ENCODE measurements at places on chromosomes 12 and 14.

DNA sequence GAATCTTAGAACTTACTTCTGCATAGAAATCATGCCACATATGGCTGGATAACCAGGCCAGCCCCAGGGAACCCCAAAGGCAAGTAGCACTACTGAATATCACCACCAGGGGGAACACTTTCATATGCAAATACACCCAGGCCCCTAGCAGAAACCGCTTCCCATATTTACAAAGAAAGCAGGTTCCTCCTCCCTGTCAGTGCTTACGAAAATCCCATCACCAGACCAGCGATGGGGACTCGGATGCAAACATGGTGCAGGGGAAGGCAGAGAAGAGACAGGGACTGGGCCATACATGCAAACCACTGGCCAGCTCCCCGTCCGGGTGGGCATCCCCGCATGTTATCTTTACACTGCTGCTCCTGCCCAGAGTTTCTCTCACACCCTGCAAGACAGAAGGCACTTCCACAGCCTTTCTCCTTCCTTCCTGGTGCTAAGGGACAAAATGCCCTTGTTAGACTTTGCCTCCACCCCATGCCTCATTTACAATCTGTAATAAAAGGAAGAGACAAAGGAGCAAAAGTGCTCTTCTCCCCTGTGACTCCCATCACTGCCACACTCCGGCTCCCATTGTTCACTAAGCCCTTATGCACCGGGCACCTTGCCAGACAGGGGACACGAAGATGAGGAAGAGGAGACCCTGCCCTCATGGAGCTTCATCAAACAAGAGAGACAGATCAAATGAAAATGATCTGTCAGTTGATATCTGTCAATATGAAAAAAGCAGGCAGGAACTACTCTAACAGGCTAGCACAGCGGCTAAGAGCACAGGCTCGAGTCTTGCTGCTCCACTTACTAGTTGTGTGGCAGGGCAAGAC lies 62.3 kb downstream of the PTPN21 start:
- DNase-seq = peak; percentile 10

GRCh38 chr12:1297639-1298175 lies 296.7 kb downstream of the FBXL14 start:
- DNase-seq = no peak

DNA sequence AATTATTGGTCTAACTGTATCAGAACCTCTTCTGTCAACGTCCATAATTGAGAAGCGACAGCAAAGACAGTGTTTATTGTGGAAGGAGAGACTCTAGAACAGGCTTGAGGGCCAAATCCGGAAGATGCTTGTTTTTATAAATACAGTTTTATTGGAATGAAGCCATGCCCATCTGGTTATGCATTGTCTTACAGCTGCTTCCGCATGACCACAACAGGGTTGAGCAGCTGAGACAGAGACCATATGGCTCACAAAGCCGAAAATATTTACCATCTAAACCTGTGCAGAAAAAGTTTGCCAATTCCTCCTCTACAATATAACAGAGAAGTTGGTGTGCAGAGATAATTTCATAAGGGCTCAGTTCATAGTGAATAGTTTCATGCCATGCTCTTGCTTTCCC lies 24.5 kb downstream of the PRKAB1 start:
- DNase-seq = no peak

GRCh38 chr12:80230068-80230467 lies 130.7 kb downstream of the OTOGL start:
- DNase-seq = no peak

DNA sequence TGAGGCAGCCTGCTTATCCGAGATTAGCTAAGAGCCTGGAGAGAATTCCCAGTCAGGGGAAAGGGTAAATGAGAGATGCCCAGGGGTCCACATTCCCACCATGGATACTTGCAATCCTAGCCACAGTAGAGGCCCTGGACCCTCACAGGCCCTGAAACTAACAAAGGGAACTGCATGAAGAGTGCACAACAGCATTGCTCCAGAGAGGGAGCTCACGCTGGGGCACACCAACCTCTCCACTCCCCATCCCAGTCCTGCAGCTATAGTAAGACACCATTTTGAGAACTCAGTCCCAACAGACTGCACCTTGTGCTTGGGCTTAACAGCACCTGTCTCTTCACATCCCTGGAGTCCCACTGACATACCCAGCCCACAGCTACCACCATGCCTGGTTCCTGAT lies 30.5 kb downstream of the CEP83 start:
- DNase-seq = no peak

DNA sequence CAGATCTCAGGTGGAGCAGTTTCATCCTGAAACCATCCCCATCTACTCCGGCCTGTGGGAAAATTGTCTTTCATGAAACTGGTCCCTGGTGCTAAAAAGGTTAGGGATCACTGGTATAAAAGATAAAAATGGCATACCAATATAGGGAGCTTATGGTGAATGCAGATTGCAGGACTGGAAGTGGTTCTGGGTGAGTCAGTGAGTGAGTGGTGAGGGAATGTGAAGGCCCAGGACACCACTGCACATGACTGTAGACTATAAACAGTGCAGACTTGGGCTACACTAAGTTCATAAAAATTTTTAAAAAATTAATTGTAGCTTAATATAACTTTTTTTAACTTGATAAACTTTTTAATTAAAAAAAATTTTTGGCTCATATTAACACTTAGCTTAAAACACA lies 67.0 kb upstream of the RD3L start:
- no peak for DNase-seq

DNA sequence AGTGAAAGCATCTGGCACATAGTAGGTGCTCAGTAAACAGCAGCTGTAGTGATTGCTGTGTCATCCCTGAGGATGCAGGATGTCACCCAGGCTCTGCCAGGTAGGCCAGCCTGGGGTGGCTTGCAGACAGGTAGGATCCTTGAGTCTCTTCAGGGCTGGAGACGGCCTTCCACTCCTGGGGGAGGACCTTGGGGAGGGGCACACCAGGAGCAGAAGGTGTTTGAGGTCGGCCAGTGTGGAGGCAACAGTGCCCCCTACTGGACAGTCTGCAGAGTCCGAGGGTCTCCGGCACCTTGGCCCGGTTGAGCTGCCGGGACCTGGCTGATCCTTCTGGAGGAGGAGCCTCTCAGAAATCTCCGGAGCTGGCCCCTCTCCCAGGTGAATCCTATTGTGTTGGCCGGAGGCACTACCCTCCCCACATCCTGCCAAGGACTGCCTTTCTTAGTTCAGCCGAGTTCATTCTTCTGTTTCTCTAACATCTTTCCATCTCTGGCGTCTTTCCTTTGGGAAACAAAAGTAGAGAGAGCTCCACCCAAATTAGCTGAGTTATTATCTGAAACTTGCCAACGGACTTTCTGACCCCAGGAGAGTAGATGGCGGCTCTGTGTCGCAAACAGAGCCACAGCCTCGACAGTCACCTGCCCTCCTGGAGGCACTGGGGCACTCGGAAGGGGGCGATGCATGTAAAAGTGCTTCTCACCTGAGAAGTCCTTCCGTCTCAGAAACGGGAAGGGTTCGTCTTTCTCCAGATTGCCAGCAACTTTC lies 41.8 kb upstream of the CLMN start:
- no peak for DNase-seq

GRCh38 chr12:24499151-24500146 lies 449.5 kb downstream of the BCAT1 start:
- DNase-seq = no peak

DNA sequence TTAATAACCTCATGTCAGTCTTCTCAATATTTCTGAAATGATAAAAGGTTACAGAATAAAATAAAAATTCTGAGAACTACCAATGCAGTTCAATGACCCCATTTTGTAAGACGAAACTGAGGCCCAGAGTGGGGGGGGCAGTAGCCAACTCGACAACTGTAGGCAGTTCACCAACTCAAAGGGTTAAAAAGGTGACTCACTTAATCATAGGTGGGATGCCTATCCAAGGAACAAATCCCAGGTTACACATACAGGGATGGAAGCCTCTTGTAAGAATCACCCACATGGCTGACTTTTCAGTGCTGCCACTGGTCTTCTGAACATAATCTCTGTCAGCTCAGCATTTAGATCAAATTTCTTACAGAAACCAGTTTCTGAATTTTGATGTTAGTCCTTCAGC lies 10.9 kb downstream of the PPM1H start:
- DNase-seq = no peak

- DNase-seq = no peak
Observed at GRCh38 chr14:19873178-19873577, 1.8 kb upstream of the OR4K2 start.

GRCh38 chr12:75260316-75260715 lies 50.7 kb upstream of the KCNC2 start:
- DNase-seq = no peak

- DNase-seq = no peak
Observed at GRCh38 chr14:27623782-27624181, 1025.9 kb upstream of the NOVA1 start.
